NCI-H146 (cell line): ENCODE measurements at places on chromosomes 12 and 14.

GRCh38 chr14:76484355-76484754 lies 108.4 kb downstream of the ESRRB start:
- no peak for DNase-seq

DNA sequence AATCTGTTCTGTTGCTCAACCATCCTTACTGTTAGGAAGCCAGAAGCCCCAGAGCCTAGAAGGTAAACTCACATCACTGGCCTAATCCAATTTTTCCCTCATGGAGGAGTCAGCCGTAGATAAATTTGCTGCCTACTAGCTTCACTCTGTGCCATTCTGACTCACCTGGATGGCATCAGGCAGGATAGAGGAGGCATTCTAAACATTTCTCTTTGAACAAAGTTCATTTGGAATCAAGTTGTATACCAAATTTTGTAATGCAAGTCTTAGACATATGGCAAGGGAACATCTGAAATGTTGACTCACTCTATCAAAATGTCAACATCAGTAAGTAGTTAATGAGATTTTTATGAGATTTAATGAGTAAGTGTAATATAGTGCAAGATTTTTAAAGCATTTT lies 13.6 kb upstream of the TBC1D30 start:
- no peak for DNase-seq

DNA sequence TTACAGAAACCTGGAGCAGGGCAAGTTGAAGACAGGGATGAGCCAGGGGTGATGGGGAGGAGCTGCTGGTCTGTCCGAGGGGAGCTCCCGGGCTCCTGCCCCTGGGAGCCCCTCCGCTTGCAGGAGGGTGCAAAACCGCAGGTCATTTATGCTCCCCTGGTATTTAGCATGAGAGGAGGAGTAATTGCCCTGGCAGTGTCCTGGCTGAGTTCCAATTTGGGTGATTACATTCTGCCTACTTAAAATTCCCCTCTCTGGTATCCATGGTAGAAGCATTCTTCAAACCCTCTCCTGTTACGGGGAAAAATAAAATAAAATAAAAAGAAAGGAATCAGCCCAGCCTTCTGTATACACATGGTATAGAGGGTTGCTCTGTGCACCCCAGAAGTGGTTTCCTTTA lies 61.7 kb upstream of the VRK1 start:
- peak; percentile 26 for DNase-seq

DNA sequence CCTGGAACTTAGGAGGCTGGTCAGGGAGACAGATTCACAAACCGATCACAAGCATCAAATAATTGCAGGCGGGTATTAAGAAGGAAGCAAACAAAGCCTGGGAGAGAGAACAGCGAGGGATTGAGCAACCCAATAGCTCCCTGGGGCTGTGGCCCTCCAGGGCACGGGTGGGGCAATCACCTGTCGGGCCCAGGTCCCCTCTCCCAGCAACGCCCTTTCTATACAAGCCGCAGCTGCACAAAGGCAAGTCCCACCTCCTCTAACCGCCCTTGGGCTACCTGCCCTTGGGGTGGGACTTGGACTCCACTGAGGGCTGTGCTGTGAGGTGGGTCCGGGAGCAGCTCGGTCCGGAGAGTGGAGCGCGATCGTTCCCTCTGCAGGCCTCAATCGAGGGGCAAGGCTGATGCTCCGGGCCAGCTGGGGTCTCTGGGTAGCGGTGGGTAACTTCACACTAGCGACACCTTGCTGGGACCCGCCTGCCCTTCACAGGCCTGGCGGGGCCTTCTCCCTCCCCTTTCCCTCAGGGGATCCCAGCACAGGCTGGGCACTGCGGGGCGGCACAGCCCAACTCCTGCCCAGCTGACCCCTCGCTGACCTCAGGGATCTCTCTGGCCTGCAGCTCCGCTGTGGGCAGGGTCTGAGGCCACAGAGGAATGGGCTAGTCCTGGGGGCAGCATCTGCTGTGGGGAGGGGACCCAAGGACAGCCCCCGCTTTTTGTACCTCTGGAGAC lies 8.0 kb downstream of the PHB2 start:
- peak; percentile 100 for DNase-seq

DNA sequence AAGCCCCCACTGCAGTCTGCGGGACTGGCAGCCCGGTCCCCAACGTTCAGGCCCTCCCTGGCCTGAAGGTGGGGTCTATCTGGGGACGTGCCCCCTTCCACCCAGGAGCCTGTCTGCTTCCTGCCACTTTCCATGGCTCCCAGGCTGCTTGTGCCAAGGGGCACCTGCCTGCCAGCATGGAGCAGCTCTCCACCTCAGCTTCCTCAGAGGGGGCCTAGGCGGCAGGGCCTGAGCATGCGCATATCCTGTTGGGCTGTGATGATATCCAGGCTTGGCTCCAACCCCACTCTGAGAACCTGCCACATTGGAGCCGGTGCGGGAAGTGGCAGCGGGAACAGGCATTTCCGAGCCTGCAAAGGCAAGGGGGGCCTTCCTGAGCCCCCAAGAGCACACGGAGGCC lies 57.4 kb downstream of the FUT8 start:
- DNase-seq, result no peak

DNA sequence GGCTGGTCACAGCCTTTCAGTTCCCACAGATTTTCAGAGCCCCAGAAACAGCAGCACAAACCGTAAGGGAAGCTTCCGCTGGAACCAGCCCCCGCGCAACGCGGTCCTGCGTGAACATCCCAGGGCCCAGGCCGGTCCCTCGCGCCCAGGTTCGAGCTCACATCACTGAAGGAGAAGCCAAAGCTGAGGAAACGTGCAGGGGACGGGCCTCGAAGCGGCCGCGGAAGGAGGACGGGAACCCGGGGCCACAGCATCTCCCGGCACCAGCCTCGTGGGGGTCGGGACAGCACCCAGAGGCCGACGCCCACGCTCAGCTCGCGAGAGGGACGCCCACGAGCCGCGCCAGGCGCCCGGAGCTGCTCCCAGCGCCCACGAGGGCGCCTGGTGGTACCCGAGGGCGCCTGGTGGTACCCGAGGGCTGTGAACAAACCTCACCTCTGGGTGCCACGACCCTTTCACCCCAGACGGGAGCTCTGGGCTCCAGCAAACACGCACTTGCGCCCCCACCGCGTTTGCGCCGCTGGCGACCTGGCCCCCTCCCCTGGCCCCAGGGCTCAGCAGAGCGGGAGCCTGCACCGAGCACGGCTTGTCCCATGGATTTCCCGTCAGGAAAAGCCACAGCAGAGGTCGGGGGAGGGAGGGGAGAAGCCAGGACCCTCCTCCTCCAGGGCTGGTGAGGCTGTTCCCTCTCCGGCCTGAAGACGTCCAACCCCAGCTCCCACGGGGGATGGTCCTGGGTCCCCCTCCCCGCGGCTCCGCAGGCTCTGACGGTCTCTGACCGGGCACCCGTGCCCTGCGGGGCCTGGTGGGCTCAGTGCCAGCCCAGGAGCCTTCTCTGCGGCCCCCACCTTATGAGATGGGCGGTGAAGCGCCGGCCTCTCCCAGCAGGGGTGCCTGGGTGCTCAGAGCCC lies 6.9 kb downstream of the LRCOL1 start:
- no peak for DNase-seq

DNA sequence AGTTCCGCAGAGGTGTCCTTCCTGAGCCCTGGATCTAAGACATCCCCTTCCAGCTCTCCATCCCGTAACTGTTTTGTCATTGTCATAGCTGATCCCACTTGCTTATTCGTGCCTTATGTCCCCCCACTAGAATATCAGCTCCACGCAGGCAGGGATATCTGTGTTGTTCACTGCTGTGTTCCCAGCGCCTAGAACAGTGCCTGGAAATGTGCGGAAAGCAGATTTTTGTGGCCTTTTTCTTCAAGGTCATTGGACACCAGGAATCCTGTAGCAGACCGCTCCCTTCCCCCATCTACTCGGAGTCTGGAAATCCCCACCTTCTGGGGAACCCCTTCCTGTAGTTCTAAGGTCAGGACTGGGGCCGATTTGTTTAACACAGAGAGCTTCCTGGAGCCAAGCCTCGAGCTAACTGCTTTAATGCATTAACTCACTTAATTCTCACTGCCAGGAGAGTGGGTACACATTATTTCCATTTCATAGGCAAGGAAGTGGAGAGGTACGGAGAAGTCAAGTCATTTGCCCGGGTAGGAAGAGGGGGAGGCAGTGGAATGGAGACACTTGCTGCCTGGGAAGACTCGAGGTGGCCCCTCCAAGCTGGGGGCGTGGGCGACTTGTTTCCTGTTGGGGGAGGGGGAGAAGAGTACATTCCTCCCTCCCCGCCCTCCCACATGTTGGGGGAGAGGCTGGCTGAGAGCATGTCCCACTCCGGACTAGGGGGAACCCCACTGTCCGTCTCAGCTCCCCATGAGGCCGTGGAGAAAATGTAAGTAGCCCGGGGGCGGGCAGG lies 1.2 kb upstream of the SH2B3 start:
- peak; percentile 50 for DNase-seq

GRCh38 chr14:79578470-79578869 lies 632.8 kb downstream of the DIO2 start:
- DNase-seq, result no peak

GRCh38 chr12:82359115-82359478 lies 768 bp downstream of the METTL25 start:
- peak; percentile 66 for DNase-seq

GRCh38 chr12:41438854-41439541 lies 250.9 kb downstream of the PDZRN4 start:
- no peak for DNase-seq

DNA sequence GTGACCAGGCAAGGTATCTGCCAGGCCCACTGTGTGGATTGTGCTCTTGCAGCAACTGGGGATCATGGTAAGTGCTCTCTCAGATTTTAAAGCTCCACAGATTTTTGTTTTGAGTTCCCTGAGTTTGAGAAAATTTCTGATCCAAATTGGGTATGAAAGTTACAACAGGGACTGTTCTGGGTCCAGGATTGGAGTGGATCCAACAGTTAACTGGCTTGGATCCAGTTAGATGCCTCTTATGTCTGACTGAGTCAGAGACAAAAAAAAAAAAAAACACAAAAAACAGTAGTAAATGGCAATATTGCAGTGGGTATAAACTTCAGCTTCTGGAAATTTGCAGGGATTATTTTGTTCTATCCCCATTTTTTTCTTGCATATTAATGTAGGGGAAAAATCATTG lies 598.8 kb downstream of the C12orf50 start:
- no peak for DNase-seq

- no peak for DNase-seq
Measured at GRCh38 chr14:44352201-44352600, 154.9 kb downstream of the FSCB start.

DNA sequence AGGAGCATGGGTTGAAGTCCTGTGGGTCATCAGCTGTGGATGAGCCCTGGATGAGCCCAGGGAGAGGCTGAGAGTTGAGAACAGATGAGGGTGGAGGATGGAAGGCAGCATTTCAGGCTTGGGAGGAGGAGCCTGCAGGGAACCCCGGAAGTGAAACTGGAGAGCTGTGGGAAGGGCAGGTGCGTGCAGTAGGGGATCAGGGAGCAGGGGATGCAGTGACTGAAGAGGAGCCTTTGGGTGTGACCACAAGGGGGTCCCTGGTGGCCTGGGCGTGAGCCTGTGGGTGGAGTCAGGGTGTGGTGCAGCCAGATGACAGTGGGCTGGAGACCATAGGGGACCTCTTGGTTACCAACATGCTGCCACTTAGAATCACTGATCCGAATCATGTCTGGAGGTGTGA lies 115.5 kb downstream of the PAPOLA start:
- peak; percentile 11 for DNase-seq

GRCh38 chr12:5914387-5915149 lies 30.5 kb downstream of the ANO2 start:
- no peak for DNase-seq

- no peak for DNase-seq
Measured at GRCh38 chr12:4289231-4289878, 15.8 kb downstream of the CCND2 start.
